ENCODE measurements at places on chromosomes 6 and 20.

DNA sequence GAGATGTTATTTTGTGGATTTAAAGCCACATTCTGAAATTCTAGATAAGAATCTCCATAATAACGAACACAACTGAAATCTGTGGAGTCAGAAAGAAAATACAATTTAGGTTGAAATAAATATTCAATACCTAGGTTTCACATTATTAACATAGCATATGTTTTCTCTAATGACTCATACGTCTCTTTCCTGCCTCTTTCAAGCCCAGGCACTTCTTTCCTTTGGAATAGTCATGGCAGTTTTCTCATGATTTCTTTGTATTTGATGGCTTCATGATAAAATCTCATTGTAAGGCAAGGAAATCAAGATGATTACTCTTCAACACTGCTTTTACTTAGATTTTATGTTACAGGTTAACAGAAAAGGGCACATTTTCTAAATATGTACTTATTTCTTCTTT lies 803.7 kb downstream of the PHF3 start:
- no peak for DNase-seq

DNA sequence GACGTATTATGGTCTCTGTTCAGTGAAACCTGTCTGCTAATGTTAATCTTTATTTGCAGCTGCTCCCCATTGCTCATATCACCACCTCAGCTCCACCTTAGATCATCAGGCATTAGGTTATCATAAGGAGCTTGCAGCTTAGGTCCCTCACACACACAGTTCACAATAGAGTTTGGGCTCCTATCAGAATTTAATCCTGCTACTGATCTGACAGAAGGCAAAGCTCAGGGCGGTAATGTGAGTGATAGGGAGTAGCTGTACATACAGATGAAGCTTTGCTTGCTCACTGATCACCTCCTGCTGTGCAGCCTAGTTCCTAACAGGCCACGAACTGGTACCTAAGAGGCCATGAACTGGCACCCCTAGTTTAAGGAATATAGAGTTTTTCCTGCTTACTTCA lies 989.7 kb downstream of the EYS start:
- DNase-seq: no peak

- peak; percentile 47 for DNase-seq
These were observed 69.6 kb downstream of the HFE start for GRCh38 chr6:26156850-26157250.

GRCh38 chr6:80528115-80528514 lies 421.6 kb downstream of the BCKDHB start:
- DNase-seq: no peak

DNA sequence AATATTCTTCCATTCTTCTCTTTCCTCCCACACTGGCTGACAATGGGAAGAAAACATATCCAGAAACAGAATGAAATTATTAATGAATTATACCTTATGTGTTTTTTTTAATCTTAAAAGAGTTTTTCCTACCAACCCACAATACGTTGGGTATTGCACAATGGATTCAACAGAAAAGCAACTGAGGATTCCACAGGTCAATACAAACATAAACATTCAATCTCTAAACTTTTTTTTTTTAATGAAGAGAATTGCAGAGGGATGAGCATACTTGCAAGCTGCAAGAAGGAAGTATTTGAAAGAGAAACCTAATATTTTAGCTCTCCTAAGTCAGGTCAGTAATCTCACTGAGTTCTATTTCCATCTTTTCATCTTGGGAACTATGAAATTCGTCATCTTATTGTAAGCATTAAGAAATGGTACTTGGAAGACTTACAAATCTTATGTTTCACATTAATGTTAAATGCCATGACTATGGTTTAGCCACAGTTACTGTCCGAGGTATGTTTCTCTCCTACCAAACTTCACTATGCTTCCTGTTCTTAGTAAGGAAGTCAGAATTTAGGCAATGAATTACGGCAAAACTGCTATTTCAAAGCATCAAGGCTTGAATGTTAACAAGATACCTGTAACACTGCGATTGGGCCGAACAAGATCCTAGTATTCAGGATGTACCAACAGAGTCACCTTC lies 100.8 kb downstream of the HIVEP2 start:
- DNase-seq: no peak

DNA sequence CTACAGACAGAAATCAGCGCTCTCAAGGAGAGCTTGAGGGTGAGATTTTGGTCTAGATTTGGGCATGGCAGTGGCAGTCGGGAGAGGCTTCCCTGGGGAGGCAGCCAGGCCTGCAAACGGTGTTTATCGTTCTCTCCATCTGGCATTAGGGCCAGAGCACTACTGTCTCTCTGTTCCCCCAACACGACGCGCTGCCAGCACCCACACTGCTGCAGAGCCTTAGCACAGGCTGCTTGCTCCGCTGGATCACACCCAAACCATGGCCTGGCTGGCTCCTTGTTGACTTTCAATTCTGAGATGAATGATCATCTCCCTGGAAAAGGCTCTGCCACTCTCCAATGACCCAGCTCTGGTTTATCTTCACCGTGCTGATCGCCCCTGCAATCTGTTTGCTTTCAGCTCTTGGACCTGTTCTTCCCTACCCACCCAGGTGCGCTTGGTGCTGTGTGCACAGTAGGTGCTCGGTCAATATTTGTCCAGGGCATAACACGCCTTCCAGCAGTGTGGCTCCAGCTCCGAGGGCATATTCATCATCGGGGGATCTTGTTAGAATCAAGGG lies 106.1 kb downstream of the TFAP2C start:
- no peak for DNase-seq

GRCh38 chr20:57874141-57874540 lies 164.3 kb upstream of the PMEPA1 start:
- DNase-seq: no peak

- no peak for DNase-seq
These were observed 206.0 kb downstream of the SIM1 start for GRCh38 chr6:100258752-100259151.

- no peak for DNase-seq
These were observed 140.8 kb upstream of the PTPN1 start for GRCh38 chr20:50369225-50370035.
